ENCODE measurements at places on chromosomes 11 and 22. TPM values are rescaled to one million over a fixed set of nuclear protein-coding genes. Genes with fewer than 3 reads are reported as not detected.

Gene NR1H3
- total RNA-seq = 10.0 TPM

Gene MIOX
- not detected for total RNA-seq

Gene RBM4B
- total RNA-seq = 32.1 TPM

Gene RDX
- 143 TPM for total RNA-seq

Gene APOL4
- 6.0 TPM for total RNA-seq

Gene OR5A1
- total RNA-seq = not detected

Measured in bladder microvascular endothelial cell (primary cell).